ENCODE measurements at places on chromosomes 13 and 19. TPM values are rescaled to one million over a fixed set of nuclear protein-coding genes. Genes with fewer than 3 reads are reported as not detected.
A peak's percentile ranks its signal among the peaks of the same experiment; 100 is the strongest.

Gene FUT2
- 1.8 TPM for polyA plus RNA-seq

DNA sequence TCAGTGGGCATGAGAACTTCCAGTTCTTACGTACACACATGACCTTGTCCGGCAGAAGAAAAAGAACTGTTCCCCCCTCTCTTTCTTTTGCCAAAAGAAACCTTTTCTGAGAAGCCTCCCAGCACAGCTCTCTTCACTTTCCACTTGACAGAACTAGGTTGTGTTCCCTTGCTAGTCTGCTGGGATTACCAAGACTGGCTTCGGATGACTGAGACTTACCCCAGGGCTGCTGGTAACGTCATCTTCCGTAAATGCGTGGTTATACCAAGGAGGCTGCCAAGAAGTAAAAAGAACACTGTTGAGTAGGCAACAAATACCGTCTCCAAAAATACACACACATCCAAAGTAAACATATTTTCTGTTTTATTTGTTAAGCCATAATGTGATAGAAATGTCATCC lies 908.2 kb downstream of the EFNB2 start:
- DNase-seq: no peak

Gene SLC25A41
- 1.6 TPM for polyA plus RNA-seq

DNA sequence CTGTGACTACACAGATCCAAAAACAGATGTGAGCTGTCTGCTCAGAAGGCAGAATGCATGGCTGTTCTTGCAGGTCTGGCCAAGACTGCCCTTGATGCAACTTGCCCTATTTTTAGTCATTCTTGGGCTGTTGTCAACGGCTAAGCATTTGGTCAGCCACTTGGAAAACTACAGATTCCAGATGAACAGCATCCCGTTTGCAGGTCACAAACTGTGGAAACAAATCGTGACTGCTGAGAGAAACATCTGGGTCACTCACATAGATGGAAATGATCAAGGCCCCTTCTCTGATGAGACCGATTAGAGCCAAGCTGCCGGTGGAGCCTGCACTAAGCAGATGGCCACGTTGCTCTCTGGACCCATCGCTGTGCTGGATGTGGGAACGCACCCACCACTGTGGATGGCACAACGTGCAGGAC lies 15.4 kb upstream of the METTL21C start:
- DNase-seq: no peak

Gene GAPDHS
- not detected for polyA plus RNA-seq

- no peak for DNase-seq
Measured at GRCh38 chr13:99386495-99386894, 79.3 kb upstream of the GPR183 start.

GRCh38 chr13:76326343-76326742 lies 559.9 kb downstream of the KCTD12 start:
- no peak for DNase-seq

DNA sequence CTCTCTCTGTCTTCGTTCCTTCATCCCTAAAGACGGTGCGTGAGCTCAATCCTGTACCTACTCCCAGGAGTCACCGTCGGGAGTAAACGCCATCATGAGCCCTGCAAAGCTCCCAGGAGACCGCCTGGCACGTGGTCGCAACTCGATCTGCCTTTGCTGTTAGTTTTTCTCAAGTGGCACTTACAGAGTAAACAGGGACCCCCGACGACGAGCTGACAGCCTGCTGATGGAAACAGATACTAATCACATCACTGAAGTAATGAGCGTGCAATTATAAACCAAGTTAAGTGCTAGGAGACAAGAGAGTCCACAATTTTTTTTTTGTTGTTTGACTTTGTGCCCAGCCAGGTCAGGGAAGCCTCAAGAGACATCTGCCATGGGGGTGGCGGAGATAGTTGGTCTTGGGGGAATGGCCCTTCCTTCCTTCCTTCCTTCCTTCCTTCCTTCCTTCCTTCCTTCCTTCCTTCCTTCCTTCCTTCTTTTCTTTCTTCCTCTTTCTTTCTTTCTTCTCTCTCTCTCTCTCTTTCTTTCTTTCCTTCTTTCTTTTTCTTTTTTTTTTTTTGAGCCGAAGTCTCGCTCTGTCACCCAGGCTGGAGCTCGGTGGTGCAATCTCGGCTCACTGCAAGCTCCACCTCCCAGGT lies 23.6 kb downstream of the CACNG6 start:
- no peak for DNase-seq

- no peak for DNase-seq
Measured at GRCh38 chr13:23472189-23472588, 38.7 kb upstream of the SACS start.

- DNase-seq: peak; percentile 72
Measured at GRCh38 chr13:67048084-67048820, 181.9 kb downstream of the PCDH9 start.

- no peak for DNase-seq
Measured at GRCh38 chr13:76630629-76631230, 255.5 kb downstream of the KCTD12 start.

DNA sequence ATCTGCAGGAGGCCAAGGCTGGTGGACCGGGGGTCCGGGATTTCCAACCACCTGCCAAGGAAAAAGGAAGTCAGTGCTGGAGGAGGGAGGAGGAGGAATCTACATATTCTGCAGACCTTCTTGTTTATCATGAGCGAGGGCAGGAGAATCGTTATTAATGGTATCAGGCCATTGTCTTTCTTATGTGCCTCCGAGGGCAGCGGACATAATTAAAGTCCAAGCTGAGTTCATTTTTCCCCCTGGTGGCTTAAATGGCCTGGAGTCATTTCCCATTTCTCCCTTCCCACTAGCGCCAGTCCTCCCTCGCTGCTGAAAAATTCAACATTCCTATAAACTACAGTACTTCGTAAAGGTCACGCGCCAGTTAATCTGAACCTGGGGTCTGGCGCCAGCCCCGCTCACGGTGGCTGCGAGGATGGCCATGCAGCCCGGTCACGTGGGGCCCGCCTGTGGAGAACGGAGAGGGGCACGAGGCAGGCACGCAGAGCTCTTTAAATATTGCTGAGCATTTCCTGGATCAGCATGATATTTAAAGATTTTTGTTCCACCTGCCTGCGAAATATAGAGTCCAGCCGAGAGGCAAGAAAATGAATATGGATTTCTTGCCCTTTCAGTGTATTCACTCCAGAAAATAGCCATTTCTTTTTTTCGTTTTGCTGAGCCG lies 85.2 kb upstream of the PCDH8 start:
- no peak for DNase-seq

DNA sequence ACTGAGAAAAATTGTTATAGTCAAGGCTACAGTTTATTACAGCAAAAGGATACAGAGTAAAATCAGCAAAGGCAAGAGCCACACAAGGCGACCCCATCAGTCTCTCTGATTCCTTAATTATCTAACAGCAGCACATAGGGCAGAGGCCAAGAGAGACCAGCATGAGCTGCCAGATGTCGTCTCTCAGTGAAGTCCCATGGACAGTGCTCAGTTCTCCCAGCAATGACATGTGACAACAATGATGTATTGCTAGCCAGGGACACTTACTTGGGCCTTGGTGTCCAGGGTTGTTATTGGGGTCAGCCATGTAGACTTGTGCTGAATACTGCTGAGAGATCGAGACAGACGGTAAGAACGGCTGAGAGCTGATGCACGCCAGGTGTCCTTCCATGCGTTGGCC lies 22.3 kb downstream of the ZSWIM9 start:
- no peak for DNase-seq

GRCh38 chr13:46374710-46375109 lies 12.3 kb downstream of the RUBCNL start:
- DNase-seq: no peak

GRCh38 chr19:48135411-48135810 lies 24.8 kb upstream of the PLA2G4C start:
- no peak for DNase-seq

Gene PVR
- 37.7 TPM for polyA plus RNA-seq

DNA sequence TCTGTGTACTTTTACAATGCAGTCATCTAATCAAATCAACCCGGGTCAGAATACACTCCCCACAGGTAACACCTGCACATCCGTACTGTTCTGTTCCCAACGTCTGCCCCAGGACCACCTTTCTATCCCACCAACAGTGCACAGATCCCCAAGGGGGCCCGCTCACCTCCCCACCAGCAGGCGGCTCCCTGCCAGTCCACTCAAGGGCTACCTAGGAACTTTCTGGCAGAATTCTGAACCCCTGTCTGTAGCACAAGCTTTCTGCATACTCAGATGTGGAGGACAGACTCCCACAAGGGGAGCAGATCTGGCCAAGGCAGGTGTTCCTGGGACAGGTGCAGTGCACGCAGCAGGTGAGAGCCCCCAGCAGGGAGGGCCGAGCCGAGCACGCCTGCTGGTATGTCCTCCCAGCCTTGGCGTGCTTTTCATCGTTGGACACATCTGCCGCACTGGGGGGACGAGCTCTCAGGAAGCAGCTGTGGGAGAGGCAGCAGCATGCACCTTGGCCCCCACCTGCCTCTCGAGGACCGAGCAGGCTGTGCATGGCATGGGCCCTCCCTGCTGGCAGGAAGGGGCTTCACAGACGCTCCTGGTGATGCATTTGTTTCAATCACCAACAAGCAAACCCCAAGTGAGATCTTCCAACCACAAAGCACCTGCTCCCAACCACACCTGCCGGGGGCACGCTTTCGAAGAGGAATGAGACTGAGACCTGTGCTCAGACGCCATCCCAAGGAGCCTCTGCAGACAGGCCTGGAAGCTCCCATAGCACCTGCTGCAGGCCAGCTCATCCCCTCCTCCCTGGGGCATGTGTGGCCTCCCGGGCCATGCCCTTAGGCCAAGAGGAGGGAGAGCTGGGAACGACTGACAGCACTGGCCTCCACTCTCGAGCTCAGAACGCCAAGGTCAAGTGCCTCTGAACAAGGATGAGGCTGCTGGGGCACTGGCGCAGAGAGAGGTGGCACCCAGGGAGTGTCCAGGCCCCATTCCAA lies 35.9 kb downstream of the RAB20 start:
- DNase-seq: no peak

Gene SIGLECL1
- not detected for polyA plus RNA-seq

Data from renal cortex interstitium (tissue), 15 donors.